ENCODE measurements at places on chromosomes 4 and X. TPM values are rescaled to one million over a fixed set of nuclear protein-coding genes. Genes with fewer than 3 reads are reported as not detected.

- DNase-seq = no peak
These were observed 171.4 kb downstream of the MSL3 start for GRCh38 chrX:11929476-11929875.

- peak; percentile 73 for DNase-seq
These were observed 373.0 kb upstream of the RASGEF1B start for GRCh38 chr4:81844717-81845116.

- DNase-seq = no peak
These were observed 177.1 kb downstream of the UNC5C start for GRCh38 chr4:95371476-95372224.

DNA sequence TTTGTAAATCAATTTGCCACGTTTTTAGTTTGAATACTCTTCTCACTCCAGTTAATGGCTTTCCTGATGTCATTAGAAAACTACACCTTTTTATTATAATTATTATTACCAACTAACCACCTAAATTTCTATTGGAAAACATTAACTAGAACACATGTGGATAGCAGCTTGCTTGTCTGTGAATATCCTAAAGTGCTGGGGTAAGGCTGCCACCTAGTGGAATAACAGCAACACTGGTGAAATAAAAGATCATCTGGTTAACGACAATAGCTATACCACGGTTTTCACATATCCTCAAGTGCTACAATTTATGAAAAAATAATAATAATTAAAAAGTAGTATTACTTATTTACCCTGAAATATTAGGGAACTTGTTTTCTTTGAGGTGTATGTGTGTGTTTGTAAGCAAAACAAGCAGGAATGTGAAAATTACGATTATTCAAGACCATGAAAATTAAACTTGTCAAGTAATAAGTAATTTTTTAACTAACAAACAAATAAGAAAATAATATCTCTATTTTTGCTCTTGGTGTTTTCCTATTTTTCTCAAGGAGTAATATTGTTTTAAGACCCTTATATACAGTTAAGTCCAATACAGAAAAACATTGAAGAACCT is 130.1 kb upstream of the TECRL start:
- DNase-seq = peak; percentile 21

GRCh38 chrX:38275615-38276014 is 51.7 kb downstream of the RPGR start:
- no peak for DNase-seq

DNA sequence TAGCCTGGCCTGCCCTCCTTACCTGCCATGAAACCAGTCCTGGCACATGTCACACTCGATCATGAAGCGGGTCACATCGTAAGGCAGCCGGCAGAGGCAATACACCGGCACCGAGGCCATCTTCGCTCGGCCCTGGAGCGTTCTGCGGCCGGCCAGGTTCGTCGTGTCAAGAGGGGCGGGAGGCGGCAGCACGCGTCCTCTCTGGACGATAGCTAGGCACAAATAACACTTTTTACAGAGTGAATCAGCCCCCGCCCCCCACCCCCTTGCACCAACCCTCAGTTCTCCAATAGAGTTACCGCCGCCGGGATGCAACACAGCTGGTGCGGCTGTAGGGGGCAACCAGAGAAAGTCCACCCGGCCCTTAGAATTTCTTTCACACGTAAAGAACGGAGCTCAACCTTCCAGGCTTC is 1.7 kb downstream of the PHF8 start:
- DNase-seq = peak; percentile 45

GRCh38 chrX:44723426-44723825 is 120.4 kb upstream of the DUSP21 start:
- no peak for DNase-seq

- DNase-seq = no peak
These were observed 35.1 kb downstream of the SH3KBP1 start for GRCh38 chrX:19852014-19853005.

GRCh38 chrX:39726771-39727170 is 371.0 kb downstream of the BCOR start:
- no peak for DNase-seq

DNA sequence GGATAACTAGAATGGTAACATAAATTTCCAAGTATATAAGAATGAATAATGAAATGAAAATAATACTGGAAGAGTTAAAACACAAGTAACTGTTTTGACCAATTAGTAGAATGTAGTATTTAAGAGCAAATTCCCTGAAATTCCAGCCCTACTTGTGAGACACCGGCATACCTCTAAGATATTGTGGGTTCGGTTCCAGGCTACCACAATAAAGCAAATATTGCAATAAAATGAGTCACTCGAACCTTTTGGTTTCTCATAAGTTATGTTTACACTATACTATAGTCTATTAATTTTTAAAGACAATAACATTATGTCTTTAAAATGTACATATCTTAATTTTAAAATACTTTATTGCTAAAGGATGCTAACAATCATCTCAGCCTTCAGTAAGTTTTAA is 15.2 kb upstream of the IQCM start:
- DNase-seq = no peak

- no peak for DNase-seq
These were observed 142.2 kb downstream of the FAM47A start for GRCh38 chrX:33989936-33990335.

DNA sequence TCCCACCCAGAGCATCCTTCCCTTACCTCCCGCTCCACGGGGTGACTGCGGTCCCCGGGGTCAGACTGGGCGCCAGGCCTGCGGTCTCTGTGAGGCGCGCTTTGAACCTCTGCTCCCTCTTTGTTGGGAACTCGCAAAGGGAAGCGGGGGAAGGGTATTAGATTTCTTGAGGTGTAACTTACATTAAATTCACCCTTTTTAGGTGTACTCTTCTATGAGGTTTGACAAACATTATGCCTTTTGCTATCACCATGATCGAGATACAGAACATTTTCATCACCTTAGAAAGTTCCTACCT is 569 bp downstream of the DCK start:
- no peak for DNase-seq

DNA sequence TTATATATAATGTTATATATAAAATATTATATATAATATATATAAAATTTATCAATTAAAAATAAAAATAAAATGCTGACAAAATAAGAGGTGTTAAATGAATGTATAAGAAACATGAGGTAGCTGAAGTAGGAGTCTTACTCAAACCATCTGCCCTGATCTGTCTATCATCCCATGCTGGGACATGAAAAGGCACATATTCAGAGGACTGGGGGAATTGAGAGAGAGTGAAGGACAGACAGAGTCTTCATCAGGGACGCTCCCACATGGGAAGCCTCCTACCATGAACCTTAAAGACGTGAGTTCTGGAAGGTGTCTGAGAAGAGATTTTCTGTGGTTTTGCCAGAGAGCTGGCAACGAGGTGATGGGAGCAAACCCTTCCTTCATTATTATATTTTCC is 4.1 kb upstream of the ARSF start:
- no peak for DNase-seq

- DNase-seq = no peak
These were observed 54.2 kb downstream of the AWAT2 start for GRCh38 chrX:69995362-69996112.

DNA sequence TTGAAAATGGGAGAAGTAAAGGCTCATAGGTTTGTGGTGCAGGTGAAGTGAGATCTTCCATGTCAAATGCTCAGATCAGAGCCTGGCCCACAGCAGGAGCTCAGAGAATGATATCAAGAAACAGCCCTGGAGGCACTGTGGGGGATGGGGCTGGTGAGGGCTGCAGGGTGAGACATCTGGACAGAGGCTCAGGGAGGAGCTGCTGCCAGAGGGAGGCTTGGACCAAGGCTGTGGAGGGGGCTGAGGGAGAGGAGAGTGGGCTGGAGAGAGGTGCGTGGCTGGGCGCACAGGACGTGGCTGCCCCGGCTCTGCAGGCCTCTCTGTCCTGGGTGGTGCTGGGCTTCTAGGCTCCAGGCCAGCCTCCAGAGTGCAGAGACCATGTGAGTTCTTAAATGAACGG is 5.6 kb downstream of the SORCS2 start:
- no peak for DNase-seq

- no peak for DNase-seq
These were observed 225.7 kb upstream of the ARX start for GRCh38 chrX:25241461-25241860.

GRCh38 chr4:139896091-139896604 is 230.5 kb downstream of the MGST2 start:
- no peak for DNase-seq

GRCh38 chr4:53800741-53801140 is 209.5 kb upstream of the LNX1 start:
- DNase-seq = no peak

DNA sequence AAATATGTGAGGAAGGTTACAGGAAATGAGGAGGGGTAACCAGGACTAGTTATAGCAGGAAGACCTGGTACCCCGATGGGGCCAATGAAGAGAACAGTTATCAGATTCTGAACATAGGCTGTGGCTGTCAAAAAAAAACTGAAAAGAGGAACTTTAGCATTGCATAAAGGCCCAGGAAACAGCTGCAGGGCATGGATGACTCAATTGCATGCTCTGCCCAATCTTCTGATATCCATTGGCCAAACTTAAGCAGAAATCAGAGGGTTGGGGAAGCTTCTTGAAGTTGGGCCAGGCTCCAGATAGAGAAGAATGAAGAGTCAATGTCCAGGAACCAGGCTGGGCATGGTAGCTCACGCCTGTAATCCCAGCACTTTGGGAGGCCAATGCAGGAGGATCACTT is 1222.4 kb upstream of the PRKX start:
- DNase-seq = no peak

- no peak for DNase-seq
These were observed 347.7 kb downstream of the FBXO8 start for GRCh38 chr4:173935622-173936405.

GRCh38 chr4:153808175-153808574 is 19.3 kb upstream of the SFRP2 start:
- DNase-seq = no peak

GRCh38 chrX:132169554-132169953 is 41.7 kb upstream of the FRMD7 start:
- DNase-seq = no peak

DNA sequence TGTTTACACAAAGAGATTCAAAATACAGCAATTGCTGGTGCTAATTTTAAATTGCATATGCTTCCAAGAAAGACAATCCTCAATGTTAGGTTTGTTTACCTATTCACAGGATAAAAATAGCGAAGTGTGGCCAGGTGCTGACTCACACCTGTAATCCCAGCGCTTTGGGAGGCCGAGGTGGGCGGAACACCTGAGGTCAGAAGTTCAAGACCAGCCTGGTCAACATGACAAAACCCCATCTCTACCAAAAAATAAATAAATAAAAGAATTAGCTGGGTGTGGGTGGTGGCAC is 77.7 kb downstream of the OPHN1 start:
- no peak for DNase-seq

GRCh38 chrX:150063674-150064073 is 125.4 kb upstream of the EOLA2 start:
- no peak for DNase-seq

GRCh38 chr4:186844059-186844681 is 120.5 kb upstream of the FAT1 start:
- no peak for DNase-seq

DNA sequence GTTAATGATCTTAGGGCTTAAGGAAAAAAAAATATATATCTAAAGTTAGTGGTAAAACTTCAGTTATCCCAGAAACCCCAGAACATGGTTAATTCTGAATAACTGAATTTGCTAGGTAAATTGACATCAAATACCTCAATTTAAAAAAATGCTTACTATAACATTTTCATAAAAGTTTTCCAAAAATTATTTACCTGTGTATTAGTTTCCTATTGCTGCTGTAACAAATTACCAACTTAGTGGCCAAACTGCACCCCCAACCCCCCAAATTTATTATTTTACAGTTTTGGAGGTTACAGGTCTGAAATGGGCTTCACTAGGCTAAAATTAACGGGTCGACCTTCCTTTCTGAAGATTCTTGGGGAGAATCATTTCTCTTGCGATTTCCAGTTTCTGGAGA is 95.2 kb downstream of the PDLIM5 start:
- no peak for DNase-seq

ADGRG2 gene
- total RNA-seq = not detected

PWWP3B gene
- not detected for total RNA-seq

WDFY3 gene
- 1.4 TPM for total RNA-seq

CLDN22 gene
- not detected for total RNA-seq

IL2RG gene
- total RNA-seq = 633 TPM

TFDP3 gene
- not detected for total RNA-seq

POLN gene
- 3.3 TPM for total RNA-seq

ATP2B3 gene
- not detected for total RNA-seq

IRS4 gene
- not detected for total RNA-seq

WNK3 gene
- 0.50 TPM for total RNA-seq

RNF175 gene
- not detected for total RNA-seq

GAGE12H gene
- not detected for total RNA-seq

RPS6KA6 gene
- not detected for total RNA-seq

XAGE2 gene
- not detected for total RNA-seq

PAGE4 gene
- not detected for total RNA-seq

All from activated CD4-positive, alpha-beta memory T cell treated with anti-CD3 and anti-CD28 coated beads, Interleukin-2, amount 10 ng/mL, durations not matched to agents 7 days and 5 days (primary cell).